Heart left ventricle (tissue), 16 donors: ENCODE measurements at places on chromosomes 5 and 9. TPM values are rescaled to one million over a fixed set of nuclear protein-coding genes. Genes with fewer than 3 reads are reported as not detected.

- no peak for DNase-seq
Measured at GRCh38 chr9:26369093-26369492, 523.5 kb downstream of the CAAP1 start.

GRCh38 chr5:151707567-151707966 lies 20.9 kb upstream of the SPARC start:
- DNase-seq: no peak

- peak; percentile 57 for DNase-seq
Measured at GRCh38 chr5:160506006-160507004, 84.7 kb downstream of the PTTG1 start.

GRCh38 chr5:156178117-156178516 lies 148.8 kb upstream of the SGCD start:
- DNase-seq: no peak

DNA sequence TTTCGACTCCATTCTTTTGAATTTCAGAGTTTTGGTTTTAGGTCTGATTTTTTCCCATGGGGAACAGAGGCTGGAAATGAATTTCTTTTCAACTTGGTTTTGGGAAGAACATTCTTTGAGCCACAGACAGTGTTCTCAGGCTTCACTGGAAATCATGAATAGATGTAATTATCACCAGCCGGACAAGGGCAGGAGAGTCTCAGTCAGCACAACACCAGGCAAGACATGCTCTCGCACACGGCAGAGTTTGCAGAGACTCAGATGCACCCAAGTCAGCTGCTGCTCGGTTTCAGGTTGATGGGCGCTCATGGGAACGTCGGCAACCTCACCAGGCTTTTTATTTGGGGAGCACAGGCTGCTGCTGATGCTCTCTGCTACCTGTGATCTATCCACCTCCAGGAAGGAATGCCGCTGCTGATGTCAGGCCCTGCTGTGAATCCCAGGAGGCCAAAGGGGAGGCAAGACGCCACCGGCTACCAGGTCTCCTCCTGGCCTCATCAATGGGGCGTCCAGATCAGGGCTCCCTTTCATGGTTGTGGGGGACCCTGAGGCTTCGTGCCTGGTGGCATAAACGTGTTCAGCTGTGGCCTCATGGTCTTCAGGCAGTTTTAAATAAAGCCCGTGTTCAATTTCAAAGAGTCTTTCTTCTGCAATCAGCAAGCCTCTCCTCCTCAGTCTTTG lies 332.3 kb upstream of the IRX4 start:
- DNase-seq: no peak

The SAXO1 gene
- polyA plus RNA-seq: not detected

The C9 gene
- 0.04 TPM for polyA plus RNA-seq

The ARSK gene
- polyA plus RNA-seq: 1.8 TPM

The NRARP gene
- polyA plus RNA-seq: 1.6 TPM

The SVEP1 gene
- polyA plus RNA-seq: 0.85 TPM
